ENCODE measurements at places on chromosomes 4 and X. TPM values are rescaled to one million over a fixed set of nuclear protein-coding genes. Genes with fewer than 3 reads are reported as not detected.

The KCTD8 gene
- total RNA-seq = not detected

The DDIT4L gene
- 5.9 TPM for total RNA-seq

The PWWP3B gene
- total RNA-seq = 0.74 TPM

The BBS12 gene
- total RNA-seq = 6.8 TPM

The NAP1L5 gene
- total RNA-seq = 9.8 TPM

The NEUROG2 gene
- total RNA-seq = not detected

The GCNA gene
- 1.5 TPM for total RNA-seq

The TRO gene
- 14.0 TPM for total RNA-seq
